Body of pancreas (tissue), 4 donors: ENCODE measurements at places on chromosomes 16 and 17. TPM values are rescaled to one million over a fixed set of nuclear protein-coding genes. Genes with fewer than 3 reads are reported as not detected.

DNA sequence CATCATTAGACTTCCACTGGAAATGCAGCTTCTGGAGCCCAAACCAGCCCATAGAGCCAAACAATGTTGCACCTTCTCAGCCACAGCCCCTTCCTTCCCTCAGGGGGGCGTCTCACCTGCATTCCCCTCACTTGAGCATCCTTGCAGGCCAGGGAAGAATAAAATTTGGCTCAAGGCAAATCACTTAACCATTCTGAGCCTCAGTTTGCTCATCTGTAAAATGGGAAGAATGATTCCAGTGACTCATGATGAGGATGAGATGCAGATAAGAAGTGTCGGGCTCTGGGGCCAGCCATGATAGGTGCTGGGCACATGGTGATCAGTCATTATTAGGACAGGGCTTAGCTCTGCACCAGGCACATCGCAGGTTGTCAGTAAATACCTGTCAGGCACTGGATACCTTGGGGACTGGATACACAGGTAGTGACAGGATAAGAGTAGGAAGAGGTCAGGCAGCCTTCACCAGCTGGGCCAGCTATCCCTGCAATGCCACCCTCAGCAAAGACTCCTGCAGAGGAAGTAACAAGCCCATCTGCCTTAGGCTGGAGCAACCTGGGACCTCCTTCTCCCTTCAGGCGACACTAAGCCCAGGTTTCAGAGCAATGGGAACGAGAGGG lies 208.0 kb upstream of the TNRC6C start:
- DNase-seq, result no peak
- H3K4me1 ChIP-seq, result no peaks in the 10 kb centered on the region
- H3K36me3 ChIP-seq, result no peaks in the 10 kb centered on the region
- no peaks in the 10 kb centered on the region for H3K27me3 ChIP-seq
- no peak overlapping the region for H3K4me3 ChIP-seq

DNA sequence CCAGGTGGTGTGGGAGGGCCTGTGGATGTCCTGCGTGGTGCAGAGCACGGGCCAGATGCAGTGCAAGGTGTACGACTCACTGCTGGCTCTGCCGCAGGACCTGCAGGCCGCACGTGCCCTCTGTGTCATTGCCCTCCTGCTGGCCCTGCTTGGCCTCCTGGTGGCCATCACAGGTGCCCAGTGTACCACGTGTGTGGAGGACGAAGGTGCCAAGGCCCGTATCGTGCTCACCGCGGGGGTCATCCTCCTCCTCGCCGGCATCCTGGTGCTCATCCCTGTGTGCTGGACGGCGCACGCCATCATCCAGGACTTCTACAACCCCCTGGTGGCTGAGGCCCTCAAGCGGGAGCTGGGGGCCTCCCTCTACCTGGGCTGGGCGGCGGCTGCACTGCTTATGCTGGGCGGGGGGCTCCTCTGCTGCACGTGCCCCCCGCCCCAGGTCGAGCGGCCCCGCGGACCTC lies 798 bp downstream of the CLDN9 start:
- H3K27me3 ChIP-seq, result no peaks in the 10 kb centered on the region
- no peak overlapping the region for H3K4me3 ChIP-seq
- H3K4me1 ChIP-seq, result peaks cover 68% of the 10 kb centered on the region
- DNase-seq, result no peak
- H3K27ac ChIP-seq, result peak overlapping the region; percentile 94

- no peak for DNase-seq
- no peak overlapping the region for H3K4me3 ChIP-seq
- no peak overlapping the region for H3K27ac ChIP-seq
- no peaks in the 10 kb centered on the region for H3K36me3 ChIP-seq
These were observed 3.8 kb downstream of the RASL10B start for GRCh38 chr17:35735036-35735805.

The SLC5A2 gene
- total RNA-seq, result not detected
